Esophagus muscularis mucosa (tissue), 4 donors: ENCODE measurements at places on chromosomes 3 and 15. TPM values are rescaled to one million over a fixed set of nuclear protein-coding genes. Genes with fewer than 3 reads are reported as not detected.
A peak's percentile ranks its signal among the peaks of the same experiment; 100 is the strongest.

The KIF15 gene
- 0.66 TPM for total RNA-seq

The RAB11A gene
- total RNA-seq, result 110 TPM

The NRG4 gene
- not detected for total RNA-seq

The CD200R1 gene
- 1.7 TPM for total RNA-seq

The ACP3 gene
- total RNA-seq, result 0.58 TPM

The SHF gene
- 13.2 TPM for total RNA-seq

The GPR62 gene
- total RNA-seq, result 0.19 TPM

The ROPN1 gene
- total RNA-seq, result not detected

The ANKRD34C gene
- total RNA-seq, result not detected

The RFX7 gene
- 5.6 TPM for total RNA-seq

GRCh38 chr15:69190504-69190903 is 30.1 kb downstream of the GLCE start:
- DNase-seq, result no peak

DNA sequence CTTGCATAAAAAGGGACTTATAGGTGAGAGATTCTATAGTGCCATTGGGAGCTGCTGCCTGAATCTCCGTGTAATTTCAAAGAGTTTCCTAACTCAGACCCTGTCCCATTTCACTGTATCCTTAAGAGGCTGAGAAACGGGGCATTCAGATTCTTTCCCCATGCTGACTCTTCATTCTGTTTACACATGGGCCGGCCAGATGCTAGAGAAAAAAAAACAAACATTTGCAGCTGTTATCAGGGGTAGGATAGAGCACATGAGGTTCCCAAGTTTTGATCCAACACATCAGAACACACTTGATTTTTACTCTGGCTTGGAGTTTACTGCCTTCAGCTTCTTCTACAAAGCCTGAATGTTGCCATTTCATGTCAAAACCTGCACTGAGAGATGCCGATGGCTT is 215.9 kb upstream of the TPRG1 start:
- no peak for DNase-seq

DNA sequence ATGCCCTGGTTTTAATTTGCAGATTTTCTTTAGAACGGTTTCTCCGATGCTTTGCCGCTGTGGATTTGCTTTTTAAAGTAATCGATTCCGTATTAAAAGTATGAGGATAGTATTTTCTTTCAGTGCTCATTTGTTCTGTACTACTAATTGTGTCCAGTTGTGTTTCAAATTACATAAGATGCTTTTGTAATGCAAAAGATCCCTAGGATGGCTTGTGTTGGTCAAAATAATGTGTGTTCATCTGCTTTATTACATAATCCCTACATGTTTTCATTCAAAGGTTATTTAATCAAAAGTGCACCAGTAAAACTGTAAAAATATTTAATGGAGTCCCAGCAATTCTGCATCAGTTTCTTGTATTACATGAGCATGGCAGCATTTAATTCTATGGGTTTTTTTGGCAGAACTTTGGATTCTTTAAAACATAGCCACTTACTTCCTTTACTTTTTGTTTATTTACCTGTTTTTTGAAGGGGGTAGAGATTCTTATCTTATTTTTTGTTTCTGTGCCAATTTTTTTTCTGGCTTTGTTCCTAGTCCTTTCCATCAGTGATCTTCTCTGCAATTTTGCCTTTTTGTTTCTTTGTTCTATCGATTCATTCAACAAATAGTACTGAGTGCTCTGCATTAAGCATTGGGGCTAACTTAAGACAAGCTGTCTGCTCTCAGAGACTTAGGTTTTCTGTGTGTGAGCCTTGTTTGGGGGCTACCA is 352.8 kb downstream of the LRTM1 start:
- no peak for DNase-seq

- peak; percentile 95 for DNase-seq
These were observed 26.8 kb upstream of the SEMA4B start for GRCh38 chr15:90174140-90174875.

- DNase-seq, result no peak
These were observed 78.8 kb upstream of the CTNNB1 start for GRCh38 chr3:41120460-41120859.

DNA sequence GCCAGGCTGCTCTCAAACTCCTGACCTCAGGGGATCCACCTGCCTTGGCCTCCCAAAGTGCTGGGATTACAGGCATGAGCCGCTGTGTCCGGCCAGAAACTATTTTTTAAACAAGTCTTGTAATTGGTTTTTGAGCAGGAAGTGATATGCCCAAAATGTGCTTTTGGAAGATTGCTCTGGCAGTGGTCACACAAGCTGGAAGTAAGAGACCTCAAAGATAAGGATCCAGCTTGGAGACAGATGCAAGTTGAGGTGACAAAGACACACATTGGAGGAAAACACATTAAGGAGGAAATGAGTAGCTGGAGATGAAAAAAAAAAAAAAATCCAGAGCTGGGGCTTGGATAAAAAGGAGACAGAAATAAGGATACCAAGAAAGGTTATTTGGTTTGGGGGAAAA is 6.3 kb downstream of the TM4SF18 start:
- no peak for DNase-seq

GRCh38 chr3:160331127-160331937 is 67.7 kb downstream of the IFT80 start:
- no peak for DNase-seq

DNA sequence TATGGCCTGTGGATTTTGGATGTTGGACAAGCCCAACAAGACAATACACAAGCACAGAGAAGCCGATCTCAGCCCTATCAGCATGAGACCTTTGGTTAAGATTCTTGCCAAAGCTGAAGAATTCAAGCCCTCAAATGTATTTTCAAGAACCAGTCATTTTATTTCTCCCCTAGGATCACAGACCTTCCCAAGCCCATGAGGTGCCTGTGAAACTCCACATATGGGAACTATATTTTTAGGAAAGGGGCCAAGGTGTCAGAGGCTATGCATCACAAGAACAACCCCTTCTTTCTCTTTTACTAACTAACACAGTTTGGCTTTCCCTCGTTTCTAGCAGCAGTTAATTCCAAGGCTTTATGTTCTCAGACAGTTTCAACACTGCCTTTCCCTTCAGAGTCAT is 364.5 kb downstream of the MAGI1 start:
- DNase-seq, result no peak

- no peak for DNase-seq
These were observed 440 bp downstream of the DCBLD2 start for GRCh38 chr3:98901119-98901391.

DNA sequence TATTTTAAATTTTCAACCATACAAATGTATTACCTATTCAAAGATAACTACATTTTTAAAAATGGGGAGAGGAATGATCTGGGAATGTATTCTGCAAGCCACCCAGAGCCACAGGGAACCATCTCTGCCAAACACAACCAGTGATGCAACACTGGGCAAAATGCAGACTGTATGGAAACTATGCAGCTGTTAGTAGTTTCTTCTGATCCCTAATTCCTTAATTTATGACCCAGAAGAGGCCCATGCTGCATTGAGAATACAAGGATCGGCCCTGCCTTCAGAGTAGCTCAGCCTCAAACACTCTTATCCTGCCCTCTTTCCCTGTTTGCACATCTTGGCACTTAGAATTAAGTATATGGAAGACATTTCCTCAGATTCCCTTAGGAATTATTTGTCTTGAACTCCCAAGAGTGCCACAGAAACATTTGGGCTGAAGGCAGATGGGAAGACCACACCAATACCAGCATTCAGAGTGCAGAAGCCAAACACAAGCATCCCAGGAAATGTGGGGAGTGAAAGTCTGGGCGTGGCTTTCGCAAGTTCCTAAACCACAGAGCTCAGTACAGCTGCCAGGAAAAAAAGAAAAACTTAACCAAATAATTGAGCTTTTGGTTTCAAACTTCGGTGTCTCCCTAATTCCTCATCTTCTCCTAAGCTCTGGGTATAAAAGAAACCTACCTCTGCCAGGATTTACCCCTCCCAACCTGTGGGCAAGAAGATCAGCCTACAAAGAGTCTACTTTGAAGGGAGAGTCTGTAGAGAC is 5.3 kb downstream of the SNUPN start:
- no peak for DNase-seq

DNA sequence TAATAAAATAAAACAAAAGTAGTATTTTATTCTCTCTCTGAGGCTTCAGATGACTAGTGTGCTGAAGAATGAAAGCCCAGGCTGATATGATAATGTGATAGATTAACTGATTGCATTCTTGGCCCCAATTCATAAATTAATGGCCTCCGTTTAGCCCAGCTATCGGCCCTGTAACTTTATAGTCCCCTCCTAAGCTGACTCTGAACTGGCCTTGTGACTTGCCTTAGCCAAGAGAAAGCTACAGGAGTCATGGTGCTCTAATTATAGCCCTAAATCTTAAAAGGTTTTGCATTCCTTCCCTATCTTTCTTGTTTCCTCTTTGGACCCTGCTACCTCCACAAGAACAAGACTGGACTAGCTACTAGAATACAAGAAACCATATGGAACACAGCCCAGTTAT is 123.2 kb upstream of the EPHA3 start:
- no peak for DNase-seq

GRCh38 chr3:52983336-52983807 is 62.5 kb downstream of the SFMBT1 start:
- no peak for DNase-seq

DNA sequence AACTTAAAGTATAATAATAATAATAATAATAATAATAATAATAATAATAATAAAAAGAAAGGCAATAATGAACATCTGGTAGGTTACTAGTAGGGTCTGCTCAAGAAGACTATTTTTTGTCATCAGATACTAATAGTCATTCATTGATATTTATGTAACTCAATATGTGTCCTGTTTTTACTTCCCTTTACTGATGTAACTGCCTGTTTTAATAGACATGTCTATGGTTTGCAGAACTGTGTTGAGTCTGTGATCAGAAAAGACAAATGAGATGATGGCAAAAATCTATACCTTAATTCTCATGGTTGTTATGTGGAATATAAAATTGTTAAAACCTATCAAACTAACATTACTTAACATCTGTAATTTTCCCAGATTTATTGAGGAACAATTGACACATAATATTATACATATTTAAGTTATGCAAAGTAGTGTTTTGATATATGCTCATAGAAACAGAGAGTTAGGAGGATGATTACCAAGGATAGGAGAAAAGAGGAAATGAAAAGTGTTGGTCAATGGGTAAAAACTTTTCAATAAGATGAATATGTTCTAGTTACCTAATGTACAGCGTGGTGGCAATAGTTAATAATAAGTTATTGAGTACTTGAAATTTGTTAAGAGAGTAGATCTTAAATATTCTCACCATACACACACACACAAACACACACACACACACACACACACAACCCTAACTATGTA is 699.4 kb downstream of the ZPLD1 start:
- DNase-seq, result no peak

DNA sequence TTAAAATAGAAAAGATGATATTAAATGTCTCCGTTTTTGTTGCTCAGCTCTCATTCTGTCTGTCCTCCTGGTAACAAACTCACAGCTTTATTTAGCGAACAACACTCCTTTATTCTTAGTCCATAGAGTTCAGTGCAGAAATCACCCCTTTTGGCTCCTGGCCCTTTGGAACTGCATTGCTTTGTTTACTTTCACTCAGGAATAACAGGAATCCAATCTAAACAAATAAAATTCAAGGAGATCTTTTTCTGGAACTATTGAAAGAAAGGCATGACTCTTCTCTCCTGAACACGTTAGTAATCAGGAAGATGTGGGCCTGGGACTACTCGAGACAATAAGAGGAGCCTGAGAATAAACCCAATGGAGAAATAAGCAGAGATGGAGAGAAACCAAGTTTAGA is 409.2 kb downstream of the DIPK2A start:
- no peak for DNase-seq

DNA sequence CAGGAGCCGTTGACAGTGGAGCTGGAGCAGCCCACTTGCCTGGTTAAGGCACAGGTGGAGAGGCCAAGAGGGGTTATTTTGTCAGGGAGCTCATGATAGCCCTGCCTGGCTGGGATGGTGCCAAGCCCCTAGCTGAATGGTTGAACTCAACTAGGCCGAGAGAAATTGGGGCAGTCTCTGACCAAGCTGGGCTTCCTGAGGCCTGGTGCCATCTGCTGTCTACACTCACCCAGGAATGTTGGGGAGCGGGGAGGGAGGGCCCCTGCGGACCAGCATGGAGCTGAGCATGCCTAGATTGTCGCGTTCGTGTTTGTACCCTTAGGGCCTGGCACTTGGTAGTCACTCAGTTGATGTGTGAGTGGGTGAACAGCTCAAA is 1.2 kb downstream of the BRPF1 start:
- no peak for DNase-seq

DNA sequence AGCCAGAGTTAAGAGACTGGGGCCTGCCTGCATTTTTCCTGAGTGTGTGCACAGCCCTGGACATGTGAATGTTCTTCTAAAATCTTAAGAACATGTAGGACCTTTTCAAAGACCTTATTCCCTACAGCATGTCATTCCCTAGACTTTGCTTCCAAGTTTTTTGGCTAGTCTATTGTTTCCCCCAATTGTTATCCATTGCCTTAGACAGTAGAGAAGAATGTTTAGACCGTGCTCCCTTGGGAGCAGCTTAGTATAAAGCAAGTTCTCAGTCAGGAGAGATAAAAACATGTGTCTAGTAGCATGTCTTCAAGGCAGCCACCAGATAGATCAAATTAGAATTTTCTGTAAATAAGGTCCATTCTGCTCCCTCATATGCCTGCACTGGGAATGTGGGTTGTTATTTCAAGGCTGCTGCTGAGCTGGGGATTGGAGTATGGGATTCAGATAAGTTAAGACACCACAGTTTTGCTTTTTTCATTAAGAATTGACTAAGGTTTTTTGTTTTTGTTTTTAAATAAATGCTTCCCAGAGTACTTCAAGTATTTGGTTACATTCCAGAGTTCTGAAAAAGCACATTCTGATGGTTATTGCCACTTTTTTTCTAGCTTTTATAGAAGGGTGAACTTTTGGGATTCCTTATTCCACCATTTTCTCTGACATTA is 246.7 kb downstream of the RORA start:
- DNase-seq, result peak; percentile 57

DNA sequence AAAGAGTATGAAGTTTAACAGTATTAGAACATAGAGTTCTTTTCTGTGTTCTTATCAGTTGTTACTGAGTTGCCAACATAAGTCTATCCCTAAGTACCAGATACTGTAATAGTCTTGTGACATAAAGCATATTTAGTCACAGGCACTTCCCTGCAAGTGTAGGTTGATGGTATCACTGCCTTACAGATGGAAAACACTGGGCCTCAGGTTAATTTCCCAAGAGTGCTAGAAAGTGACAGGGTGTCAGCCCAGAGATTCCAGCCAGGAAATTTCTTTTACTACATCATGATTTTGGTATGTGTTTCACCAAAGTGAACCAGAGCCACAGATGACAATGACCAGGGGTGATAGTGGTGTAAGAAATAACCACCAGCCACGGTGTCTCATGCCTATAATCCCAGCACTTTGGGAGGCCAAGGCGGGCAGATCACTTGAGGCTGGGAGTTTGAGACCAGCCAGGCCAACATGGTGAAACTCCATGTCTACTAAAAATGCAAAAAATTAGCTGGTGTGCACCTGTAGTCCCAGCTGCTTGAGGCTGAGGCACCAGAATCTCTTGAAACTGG is 3.2 kb downstream of the EIF1B start:
- DNase-seq, result no peak

GRCh38 chr15:90686435-90687218 is 30.5 kb upstream of the BLM start:
- DNase-seq, result no peak
